Lung (tissue), 17 donors: ENCODE measurements at places on chromosomes 3 and 15.

- H3K36me3 ChIP-seq, result no peaks in the 10 kb centered on the region
- no peak overlapping the region for H3K27ac ChIP-seq
- no peak overlapping the region for H3K4me3 ChIP-seq
- no peaks in the 10 kb centered on the region for H3K27me3 ChIP-seq
Measured at GRCh38 chr3:17979911-17980310, 237.5 kb upstream of the TBC1D5 start.

- no peak overlapping the region for H3K27ac ChIP-seq
- no peaks in the 10 kb centered on the region for H3K27me3 ChIP-seq
- no peak overlapping the region for H3K4me3 ChIP-seq
- no peak for DNase-seq
- no peaks in the 10 kb centered on the region for H3K4me1 ChIP-seq
Measured at GRCh38 chr15:31792611-31793199, 237.6 kb upstream of the CHRNA7 start.

- no peak overlapping the region for H3K4me3 ChIP-seq
- H3K27me3 ChIP-seq, result no peaks in the 10 kb centered on the region
- no peaks in the 10 kb centered on the region for H3K36me3 ChIP-seq
- H3K4me1 ChIP-seq, result no peaks in the 10 kb centered on the region
- H3K27ac ChIP-seq, result no peak overlapping the region
- no peak for DNase-seq
Measured at GRCh38 chr3:196336319-196337145, 1.7 kb downstream of the TM4SF19 start.

DNA sequence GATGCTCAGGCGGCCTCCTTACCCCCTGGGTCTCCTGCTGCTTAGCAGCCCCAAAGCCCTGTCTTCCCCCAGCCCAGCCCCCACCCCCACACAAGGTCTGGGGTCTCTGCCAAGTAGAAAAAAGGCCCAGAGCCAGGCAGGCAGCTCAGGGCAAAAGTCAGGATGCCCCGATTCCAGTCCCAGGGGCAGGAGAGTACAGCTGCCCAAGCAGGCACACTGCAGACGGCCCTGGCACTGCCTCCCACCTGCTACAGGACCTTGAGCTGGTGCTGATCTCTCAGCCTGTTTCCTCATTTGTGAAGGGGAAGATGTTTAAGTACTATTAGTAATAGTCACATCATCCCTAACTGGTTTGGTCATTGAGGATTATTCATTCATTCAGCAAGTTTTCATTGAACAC, 12.6 kb downstream of the TMEM43 start:
- peaks cover 60% of the 10 kb centered on the region for H3K36me3 ChIP-seq
- H3K4me3 ChIP-seq, result no peak overlapping the region
- no peaks in the 10 kb centered on the region for H3K27me3 ChIP-seq
- no peak for DNase-seq
- H3K27ac ChIP-seq, result no peak overlapping the region

DNA sequence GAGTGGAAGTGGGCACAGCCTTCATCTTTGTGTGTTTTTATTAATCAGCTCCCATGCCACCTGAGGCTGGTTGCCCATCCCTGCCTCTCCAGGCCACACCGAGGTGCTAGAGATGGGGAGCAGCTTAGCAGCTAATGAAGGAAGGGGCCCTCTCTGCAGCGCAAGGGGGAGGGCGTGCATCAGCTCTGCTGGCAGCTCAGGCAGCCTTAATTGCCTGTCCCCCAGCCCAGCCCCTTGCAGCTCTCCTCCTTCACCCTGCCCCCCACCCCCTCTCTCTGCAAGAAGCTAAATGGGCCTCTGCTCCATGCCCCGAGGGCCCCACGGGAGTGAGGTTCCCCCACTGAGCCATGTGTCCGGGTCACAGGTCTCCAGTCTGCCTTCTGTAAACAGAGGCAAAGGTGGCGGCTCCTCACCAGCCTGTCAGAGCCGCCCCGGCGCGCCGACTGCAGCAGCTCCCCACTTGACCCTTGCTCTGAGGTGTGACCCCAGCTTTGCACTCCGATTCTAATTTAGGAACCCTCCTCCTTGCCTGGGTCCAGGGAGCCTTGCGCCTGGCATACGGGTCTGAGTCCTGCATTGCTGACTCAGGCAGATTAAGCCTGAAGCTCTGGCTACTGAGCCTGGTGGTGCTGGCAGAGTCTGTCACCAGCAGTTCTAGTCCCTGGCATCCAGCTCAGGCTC, 27.9 kb upstream of the NTRK3 start:
- H3K4me1 ChIP-seq, result peaks cover 15% of the 10 kb centered on the region
- H3K27me3 ChIP-seq, result peaks cover 4% of the 10 kb centered on the region
- no peak overlapping the region for H3K27ac ChIP-seq
- no peaks in the 10 kb centered on the region for H3K36me3 ChIP-seq
- H3K4me3 ChIP-seq, result no peak overlapping the region

- no peak for DNase-seq
- no peaks in the 10 kb centered on the region for H3K27me3 ChIP-seq
- H3K4me1 ChIP-seq, result no peaks in the 10 kb centered on the region
- no peak overlapping the region for H3K4me3 ChIP-seq
- H3K27ac ChIP-seq, result no peak overlapping the region
Measured at GRCh38 chr15:79322306-79322705, 11.4 kb downstream of the TMED3 start.
